ENCODE measurements at places on chromosomes 11 and 22.
A peak's percentile ranks its signal among the peaks of the same experiment; 100 is the strongest.

DNA sequence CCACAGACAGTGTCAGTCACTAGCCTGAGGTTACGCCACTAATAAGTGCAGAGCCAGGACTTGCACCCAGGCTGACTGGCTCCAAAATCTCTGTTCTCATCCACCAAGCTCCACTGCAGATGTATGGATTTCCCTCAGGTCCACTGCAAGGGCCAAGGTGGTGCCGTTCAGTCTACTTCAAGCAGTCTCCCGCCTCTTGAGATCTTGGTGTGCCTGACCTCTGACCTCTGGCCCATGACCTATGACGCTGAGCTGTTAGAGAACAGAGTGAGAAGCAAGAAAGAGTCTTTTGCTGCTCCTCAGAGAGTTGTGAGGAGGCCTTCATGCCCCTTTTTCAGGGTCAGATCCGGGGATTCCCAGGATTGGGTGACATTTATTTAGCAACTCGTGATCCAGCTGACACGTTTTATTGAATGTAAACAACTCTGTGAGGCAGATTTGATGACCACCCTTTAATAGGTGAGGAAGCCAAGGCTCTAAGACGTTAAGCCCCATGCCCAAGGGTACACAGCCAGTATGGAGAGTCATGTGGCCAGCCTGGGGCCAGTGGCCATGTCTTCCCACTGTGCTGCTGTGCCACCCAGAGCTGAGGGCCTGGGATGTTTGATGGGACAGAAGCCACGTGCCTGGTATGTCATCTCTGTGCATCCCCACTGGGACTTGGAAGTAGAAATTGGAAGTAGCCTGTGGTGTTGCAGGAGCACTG lies 25.2 kb downstream of the DCPS start:
- no peak for DNase-seq

- no peak for DNase-seq
Measured at GRCh38 chr11:78691215-78691614, 116.6 kb upstream of the NARS2 start.

DNA sequence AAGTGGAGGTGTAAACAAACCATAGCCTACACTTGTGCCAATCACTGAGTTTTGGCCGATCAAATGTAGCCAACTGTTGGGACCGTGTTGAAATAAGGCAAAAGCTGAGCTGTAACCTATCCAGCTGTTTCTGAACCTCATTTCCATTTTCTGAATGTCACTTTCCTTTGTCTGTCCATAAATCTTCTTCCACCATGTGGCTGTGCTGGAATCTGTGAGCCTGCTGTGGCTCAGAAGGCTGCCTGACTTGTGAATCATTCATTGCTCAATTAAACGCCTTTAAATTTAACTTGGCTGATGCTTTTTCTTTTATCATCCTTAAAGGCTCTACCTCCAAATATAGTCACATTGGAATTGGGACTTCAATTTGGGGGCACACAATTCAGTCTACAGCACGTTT lies 203.1 kb upstream of the MPPED2 start:
- no peak for DNase-seq

- no peak for DNase-seq
Measured at GRCh38 chr11:94871491-94872185, 101.7 kb downstream of the CWC15 start.

- no peak for DNase-seq
Measured at GRCh38 chr11:1771700-1772099, 8.0 kb upstream of the CTSD start.

DNA sequence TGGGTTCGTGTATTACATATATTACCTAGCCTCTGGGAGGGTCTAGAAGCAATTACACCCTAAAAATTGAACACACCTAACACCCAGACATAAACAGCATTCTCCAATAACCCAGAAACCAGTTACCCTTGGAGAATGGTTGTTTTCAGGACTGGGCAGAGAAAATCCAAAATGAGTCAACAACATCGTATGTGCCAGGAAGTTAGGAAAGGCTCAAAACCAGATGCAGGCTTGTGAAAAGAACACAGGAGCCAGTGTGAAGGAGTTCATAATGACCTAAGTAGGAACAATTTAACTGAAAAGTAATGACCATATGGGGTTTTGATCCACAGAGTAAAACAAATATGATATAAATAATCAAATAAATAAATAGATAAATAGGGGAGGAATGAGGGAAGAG lies 5.1 kb upstream of the CLPB start:
- peak; percentile 32 for DNase-seq

DNA sequence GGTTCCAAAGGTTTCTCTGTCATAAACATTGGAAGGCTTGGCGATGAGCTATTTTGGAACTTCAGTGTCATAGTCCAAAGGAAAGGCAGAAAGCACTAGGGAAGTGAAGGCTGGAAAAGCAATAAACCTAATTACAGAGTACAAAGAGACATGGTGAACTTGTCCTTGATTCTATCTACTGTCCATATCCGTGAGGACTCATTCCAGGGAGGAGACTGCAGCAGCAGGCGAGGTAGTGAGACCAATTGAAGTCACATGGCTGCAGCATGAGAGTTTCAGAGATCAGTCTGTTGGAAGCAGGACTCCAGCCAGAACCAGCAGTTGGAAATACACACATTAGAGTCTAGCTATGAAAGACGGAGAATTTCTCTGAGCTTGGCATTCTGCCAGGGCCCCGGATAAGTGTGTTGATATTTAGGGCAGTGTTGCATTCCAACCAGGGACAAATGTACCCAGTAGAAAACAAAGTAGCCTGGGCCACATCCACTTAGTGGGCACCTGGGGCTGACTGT lies 54.1 kb upstream of the ARHGAP42 start:
- DNase-seq = no peak

DNA sequence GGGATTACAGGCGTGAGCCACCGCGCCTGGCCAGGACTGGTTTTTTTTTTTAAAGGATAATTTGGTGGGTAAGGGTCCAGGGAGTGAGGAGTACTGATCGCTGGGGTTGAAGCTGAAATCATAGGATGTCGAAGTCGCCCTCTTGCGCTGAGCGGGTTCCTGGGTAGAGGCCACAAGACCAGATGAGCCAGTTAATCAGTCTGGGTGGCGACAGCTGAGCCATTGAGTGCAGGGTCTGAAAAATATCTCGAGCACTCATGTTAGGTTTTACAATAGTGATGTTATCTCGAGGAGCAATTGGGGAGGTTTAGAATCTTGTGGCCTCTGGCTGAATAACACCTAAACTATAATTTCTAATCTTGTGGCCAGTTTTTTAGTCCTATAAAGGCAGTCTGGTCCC lies 7.8 kb downstream of the APOL5 start:
- no peak for DNase-seq

GRCh38 chr11:47501101-47501500 lies 51.8 kb downstream of the CELF1 start:
- DNase-seq = no peak

- no peak for DNase-seq
Measured at GRCh38 chr11:116065986-116066385, 561.8 kb upstream of the CADM1 start.

DNA sequence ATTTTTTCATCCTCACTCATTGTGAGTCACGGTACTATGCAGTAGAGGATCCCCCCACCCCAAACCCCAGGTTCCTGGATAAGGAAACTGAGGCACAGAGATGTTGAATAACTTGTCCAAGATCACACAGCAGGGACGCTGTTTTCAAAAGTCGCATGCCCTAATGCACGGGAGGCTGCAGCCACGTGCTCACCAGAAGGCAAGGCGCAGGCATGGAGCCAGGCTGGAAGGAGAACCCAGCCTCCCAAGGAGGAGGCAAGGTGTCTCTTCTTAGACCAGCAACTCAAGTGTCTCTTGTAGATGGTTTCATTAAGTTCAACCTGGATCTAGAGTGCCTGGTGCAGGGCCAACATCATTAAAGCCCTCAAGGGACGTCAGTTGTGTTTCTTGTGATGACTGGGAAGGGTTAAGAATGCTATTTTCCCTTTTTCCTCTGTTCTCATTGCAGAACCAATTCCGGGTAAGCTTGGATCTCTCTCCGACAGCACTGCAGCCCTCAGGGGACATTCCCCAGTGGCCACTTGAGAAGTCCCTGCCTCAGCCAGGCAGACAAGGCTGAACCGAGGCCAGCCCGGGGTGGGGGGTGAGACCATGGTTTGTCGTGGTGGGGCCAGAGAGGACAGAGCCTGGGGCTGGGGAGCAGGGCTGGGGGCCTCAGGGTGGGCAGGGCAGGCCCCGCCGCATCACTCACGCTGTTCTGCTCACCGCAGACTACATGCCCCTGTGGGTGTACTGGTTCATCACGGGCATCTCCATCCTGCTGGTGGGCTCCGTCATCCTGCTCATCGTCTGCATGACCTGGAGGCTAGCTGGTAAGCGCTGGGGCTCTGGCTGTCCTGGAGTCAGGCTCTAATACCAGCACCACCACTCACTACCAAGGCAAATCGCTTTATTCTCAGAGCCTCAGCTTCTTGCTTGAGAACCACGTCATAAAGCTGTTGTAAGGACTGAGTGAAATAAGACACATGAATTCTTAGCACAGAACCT lies 15.7 kb downstream of the TMEM121B start:
- no peak for DNase-seq

- no peak for DNase-seq
Measured at GRCh38 chr11:64571410-64572091, 19.5 kb upstream of the SLC22A12 start.

DNA sequence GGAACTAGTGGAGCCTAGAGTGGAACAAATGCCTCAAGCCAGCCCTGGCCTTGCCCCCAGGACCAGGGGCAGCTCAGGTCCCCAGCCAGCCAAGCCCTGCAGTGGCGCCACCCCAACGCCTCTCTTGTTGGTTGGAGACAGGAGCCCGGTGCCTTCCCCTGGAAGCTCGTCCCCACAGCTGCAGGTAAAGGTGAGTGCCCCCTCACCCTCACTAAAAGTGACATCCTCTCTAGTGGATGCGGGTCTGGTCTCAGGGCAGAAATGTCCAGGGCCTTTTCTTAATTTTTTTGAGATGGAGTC lies 21.5 kb downstream of the MICALL1 start:
- DNase-seq = no peak

DNA sequence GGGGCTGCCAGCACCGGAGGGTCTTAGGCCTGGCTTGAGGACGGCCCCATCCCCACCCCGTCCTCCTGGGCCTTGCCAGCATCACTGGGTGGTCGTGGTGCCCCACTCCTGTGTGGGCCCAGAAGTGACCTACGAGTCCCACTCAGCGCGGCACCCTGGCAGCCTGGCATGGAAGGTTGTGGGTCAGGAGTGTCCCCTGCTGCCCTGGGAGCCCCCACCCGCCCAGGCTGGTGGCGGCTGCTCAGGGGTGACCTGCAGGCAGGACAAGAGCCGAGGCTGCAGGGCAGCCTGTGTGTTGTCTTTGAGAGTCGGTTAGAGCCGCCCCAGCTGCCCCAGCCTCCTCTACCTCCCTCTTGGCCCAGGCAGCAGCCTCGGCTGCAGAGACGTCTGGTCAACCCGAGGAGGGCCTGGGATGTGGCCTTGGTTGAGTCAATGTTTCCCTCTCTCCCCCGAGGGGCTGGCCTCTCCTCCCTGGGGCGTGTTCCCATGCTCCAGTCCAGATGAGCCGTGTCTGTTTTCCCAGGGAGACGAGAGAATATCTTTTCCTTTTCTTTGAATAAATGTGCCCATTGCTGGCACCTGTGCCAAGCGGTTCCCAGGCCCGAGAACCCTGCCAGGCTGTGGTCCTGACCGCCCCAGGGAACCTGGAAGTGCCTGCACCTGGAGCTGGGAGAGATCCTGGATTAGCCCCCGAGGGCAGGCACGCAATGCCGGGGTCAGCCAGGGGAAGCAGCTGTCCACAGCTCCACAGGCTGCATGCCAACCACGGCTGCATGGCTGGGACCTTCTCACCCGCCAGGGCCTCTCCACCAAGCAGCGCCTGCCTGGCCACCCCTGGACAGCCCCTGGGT lies 35.7 kb upstream of the MUC5AC start:
- peak; percentile 41 for DNase-seq
